ENCODE measurements at places on chromosomes 1 and 21.

- DNase-seq: no peak
Measured at GRCh38 chr1:34771573-34772371, 9.2 kb upstream of the GJB3 start.

GRCh38 chr1:2906085-2906484 lies 104.6 kb upstream of the TTC34 start:
- no peak for DNase-seq

- no peak for DNase-seq
Measured at GRCh38 chr1:35030338-35030737, 1.4 kb downstream of the ZMYM6 start.

- DNase-seq: no peak
Measured at GRCh38 chr1:154616659-154617345, 8.8 kb upstream of the ADAR start.
